Activated CD4-positive, alpha-beta T cell treated with anti-CD3 and anti-CD28 coated beads, Interleukin-2, amount 50 U/mL, for 48 hours (primary cell): ENCODE measurements at places on chromosomes 7 and 10.

GRCh38 chr10:60975716-60976115 lies 31.7 kb upstream of the RHOBTB1 start:
- no peak for DNase-seq

DNA sequence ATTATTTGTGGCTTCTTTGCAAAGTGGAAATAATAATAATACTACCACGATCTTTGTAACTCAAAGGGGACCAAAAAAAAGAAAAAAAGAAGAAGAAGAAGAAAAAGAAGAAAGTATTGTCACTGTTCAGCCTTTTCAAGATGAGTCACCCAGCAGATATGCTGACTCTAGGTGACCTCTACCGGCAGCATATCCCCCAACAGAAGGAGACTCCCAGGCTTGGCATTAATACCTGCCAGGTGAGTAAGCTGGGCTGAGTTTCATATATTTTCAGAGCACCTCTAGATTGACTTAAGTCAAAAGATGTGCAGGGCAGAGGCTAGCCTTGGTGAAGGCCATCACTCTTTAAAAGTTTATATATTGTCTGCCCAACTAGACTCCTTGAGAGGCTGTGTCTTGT lies 30.4 kb upstream of the GPR26 start:
- DNase-seq, result no peak

- no peak for DNase-seq
Measured at GRCh38 chr7:41731493-41732435, 28.9 kb upstream of the INHBA start.

GRCh38 chr10:55019439-55019838 lies 218.4 kb upstream of the PCDH15 start:
- DNase-seq, result no peak

DNA sequence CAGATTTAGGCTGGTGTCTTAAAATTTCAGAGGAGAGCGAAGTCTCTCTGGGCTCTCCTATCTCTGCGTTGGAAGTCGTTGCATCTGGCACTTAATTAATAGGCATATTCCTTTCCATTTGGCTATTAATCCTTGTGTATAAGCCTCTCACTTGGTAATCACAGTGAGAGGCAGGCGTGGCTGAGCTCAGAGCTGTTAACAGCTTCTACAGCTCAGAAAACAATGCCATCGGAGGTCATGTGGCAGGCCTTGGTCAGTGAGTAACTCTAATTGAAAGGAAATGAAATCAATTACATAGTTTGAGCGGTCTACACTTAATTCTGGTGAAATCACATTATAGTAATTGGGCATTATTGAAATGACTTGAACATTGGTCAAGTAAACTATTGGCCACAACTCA lies 135.1 kb downstream of the DPY19L1 start:
- no peak for DNase-seq
